ENCODE measurements at places on chromosomes 16 and 17.
A peak's percentile ranks its signal among the peaks of the same experiment; 100 is the strongest.

GRCh38 chr17:71203953-71204352, 916.9 kb upstream of the SOX9 start:
- DNase-seq: no peak

DNA sequence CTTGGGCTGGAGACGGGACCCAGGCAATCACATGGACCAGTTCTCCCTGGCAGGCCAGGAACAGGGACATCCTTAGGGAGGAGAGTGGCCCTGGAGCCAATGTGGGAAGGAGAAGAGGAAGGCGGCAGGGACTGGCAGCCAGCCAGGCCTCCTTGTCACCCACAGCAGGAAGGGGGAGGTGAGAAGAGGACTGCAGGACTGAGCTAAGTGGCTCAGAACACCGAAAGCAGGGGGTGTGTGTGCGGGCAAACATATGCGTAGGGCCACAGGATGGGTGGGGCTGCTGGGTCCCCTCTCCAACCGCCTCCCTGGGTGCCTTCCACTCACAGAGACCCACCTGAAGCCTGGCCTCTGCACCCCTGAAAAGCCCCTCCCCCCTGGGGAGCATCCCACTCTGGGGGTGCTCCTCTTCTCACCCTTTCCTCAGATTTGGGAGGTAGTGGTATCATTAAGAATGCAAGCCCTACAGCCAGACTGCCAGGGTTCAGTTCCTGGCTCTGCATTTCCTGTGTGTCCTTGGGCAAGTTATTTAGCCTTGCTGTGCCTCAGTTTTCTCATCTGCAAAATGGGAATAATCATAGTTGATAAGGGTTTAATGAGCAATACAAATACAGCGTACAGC, 8.1 kb downstream of the PNMT start:
- DNase-seq: no peak

DNA sequence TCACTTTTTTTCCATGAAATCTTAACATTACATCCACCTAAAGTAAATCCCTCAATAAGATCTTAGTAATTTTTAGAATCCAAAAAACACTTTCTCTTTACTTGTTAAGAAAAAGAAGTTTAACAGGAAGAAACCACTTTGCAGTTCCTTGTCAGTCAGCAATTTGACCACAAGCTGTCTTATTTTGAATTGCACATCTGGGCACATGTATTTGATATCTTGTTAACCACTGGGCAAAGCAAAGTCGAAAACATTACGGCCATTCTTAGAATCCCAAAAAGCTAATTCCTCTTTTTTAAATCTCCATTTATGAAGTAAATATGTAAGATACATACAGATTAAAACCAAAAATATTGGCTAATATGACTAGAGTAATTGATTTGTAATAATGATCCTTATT, 1.1 kb downstream of the ABCA10 start:
- no peak for DNase-seq

GRCh38 chr17:45972531-45972930, 26.5 kb upstream of the STH start:
- no peak for DNase-seq

DNA sequence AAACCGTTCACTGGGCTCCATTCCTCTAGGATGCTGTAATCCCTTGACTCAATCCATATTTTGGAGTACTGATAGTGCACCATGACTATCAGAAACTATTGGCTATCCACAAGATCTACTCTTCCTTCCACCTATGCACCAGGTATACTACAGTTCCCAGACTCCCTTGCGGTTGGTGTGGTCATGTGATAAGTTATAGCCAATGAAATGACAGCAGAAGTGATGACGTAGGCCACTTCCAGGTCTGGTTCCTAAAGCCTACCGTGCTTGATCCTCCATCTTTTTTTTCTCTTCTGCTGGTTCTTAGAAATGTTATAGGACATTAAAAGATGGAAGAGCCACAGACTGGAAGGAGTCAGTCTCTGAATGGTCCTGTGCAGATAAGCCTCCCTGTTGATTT, 278.8 kb upstream of the C16orf82 start:
- DNase-seq: no peak

DNA sequence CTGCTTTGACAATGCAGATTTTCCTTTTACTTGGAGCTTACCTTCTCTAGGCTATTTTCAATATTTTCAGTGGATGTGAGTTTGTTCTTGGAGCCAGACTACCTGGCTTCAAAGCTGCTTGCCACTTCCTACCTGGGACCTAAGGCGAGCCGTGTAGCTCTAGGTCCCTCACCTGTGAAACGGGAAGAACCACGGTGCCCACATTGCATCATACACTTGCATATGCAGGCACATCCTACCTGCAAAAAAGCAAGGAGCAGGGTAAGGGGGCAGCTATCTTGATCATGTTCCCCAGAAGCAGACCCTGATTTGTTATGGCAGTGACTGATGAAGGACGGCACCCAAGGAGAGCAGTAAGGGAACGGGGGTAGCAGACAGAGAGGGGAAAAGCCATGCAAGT, 27.0 kb upstream of the MPRIP start:
- DNase-seq: no peak

DNA sequence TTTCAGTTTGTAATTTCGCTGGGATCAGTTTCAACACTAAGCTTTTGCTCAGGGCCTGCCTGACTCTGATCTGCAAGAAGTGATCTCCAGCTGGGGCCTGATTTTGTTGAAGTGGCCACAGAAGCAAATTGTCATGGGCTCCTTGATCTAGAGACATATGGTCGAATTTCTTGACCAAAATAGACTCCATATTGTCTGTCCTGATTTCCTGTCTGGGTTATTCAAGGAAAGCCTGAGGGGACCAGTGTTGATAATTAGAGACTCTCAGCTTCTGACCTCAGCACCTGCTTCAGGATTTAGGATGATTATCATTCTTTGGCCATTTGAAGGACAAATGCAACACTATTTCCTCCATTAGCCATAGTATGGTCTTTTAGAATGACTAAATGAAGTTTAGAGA, 48.9 kb upstream of the MSI2 start:
- DNase-seq: no peak

DNA sequence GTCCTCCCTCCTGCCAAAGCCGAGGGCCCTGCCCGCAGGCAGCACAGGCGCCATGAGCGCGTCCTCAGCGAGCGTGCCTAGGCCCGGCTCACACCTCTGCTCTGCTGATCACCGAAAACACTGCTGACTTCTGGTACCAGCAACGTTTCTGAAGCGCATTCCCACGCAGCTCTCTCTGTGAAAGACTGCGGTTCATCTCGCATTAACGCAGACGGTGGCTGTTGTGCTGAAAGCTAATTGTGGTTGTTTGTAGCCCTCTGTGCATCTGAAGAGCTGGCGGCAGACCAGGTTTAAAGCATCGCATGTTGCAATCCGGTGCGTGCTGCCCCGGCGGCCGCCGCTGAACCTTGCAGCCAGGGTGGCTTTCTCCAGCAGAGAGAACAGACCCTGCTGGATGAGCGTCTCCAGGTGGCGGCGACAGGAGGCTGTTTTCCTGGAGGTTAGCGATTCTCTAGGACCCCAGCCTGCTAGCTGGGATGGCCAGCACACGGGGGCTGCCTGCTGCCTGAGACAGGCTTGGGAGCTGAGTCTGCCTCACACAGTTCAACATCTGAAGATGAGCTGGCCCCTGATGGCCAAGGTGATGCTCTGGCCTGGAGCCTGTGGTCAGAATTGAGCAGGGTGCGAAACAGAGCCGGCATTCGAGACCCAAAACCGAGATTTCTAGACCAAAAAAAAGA, 49.8 kb upstream of the CHMP6 start:
- no peak for DNase-seq

DNA sequence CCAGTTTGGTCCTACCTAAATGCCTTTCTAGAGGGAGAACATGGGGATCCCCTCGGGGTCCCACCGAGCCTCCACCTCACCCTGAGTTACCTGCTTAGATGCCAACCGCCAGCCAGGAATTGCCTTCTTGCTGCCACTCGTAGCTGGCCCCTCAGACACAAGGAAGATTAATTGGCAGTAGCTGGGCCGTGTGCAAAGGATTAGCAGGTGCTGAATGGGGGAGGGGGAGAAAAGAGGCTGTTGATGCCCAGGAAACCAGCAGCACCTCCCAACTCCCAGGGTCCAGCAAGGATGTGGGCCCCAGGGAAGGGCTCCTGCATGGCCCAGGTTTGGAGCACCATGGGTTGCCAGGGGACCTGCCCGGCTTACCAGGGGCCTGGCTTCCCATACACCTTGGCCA, at the start of gene CNGB1:
Gene CNGB1, minus strand, starts transcription at position 159 of the 400 bp plus-strand sequence. CDS start 3,842 bp downstream, outside the sequence.
- DNase-seq: no peak

GRCh38 chr17:38741921-38742410, 6.2 kb downstream of the PCGF2 start:
- DNase-seq: no peak

GRCh38 chr17:28173801-28174200, 131.3 kb downstream of the NLK start:
- no peak for DNase-seq

DNA sequence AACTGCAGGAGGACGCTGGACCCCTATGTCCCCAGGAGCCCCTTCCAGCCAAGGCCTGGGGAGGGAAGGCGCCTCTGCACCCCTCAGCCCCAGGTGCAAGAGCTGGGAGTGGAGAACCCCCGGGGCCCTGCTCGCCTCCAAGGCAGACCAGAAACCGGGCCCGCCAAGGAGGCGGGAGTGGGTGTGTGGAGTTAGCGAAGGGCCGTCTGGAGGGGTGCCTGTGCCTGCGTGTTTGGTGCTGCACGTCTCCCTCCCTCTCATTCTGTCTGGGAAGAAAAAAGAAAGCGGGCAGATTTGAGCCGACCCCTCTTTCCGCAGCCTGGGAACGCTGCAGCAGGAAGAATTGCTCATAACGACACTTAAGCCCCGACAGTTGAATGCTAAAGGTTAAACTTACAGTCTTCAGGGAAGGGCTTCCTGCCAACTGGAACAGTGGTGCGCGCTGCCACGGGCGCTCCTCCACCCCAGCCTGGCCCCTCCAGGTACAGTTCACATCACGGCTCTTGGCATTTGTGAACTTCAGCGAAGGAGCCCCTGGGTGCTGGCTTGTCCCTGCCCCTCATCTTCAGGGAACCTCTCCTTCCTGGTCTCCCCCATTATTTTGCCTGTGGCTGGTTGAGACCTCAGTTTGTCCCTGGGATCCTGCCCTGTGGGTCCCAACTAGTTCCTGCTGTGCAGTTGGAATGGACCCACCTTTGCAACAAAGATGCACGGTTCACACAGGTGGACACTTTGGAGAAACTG, 19.2 kb upstream of the ZFHX3 start:
- no peak for DNase-seq

GRCh38 chr16:75836347-75837010, 110.2 kb upstream of the CPHXL start:
- DNase-seq: no peak

GRCh38 chr17:34163646-34164045, 91.4 kb upstream of the CCL2 start:
- no peak for DNase-seq

GRCh38 chr16:27966756-27967155, 96.8 kb downstream of the GSG1L start:
- no peak for DNase-seq

GRCh38 chr17:231966-232807, 50.7 kb upstream of the DOC2B start:
- DNase-seq: no peak

- DNase-seq: no peak
These were observed 68.1 kb upstream of the SEC14L1 start for GRCh38 chr17:77072670-77073069.

GRCh38 chr16:68356249-68356918, 45.6 kb downstream of the PRMT7 start:
- DNase-seq: no peak

- DNase-seq: no peak
These were observed 11.0 kb upstream of the ROGDI start for GRCh38 chr16:4813251-4814003.

DNA sequence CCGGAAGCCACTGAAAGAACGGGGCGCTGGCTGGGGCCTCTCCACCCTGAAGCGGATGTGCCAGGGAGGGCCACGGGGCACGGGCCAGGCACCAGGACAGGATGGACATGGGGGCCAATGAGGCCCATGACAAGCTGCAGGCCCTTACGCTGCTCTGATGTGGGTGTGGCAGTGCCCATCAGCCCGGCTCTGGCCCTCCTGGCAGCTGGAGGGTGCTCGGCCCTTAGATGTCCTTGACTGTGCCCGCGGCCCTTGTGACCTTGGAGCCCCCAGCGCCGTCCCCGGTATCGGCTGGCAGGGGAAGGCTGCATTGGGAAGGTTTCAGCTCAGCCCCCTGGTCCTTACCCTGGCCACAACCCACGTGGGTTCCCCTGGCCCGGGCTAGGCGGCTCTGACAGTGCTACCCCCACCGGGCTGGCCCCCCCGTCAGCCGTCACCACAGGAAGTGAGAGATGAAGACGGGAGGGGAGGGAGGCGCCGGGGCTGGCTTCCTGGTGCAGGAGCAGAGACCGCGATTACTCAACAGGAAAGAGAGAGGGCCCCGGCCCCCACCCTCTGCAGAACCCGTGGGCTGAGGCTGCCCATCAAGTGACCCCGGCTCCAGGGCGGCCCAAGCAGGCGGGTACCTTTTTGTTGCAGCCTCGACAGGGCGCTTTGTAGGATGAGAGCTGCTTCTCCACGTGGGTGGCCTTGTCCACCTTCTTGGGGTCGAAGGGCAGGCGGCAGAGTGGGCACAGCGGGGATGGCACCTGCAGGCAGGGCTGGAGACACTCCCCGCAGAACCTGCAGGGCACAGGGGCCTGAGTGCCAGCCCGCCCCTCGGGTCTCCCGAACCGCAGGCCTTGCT, 5.3 kb downstream of the RNF166 start:
- DNase-seq: peak; percentile 97

DNA sequence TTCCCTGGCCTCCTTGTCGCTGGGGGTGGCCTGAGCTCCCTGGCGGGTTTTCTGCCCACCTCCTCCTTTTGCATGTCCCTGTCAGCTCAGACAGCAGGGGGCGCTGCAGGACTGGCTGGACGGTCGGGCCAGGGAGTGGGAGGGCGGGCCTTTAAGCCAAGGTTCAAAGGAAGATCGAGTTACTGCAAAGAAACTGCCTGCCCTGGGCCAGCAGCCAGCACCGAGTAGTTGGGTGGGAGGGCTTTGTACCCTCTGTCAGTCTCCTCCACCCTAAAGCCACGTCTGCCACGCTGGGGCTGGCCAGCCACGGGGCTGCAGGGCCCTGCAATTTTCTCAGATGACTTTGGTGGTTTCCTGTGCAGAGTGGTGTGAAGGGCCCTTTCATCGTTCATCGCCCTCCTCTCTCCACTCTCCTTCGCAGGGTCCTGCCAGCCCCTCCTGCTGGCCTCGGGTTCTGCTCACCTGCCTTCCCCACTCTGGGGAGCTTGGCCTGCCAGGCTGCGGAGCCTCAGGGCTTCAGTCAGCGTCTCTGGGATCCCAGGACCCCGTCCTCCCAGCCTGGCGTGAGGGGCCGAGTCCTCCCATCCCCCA, 12.3 kb downstream of the GPR142 start:
- peak; percentile 72 for DNase-seq
